Fibroblast of skin of left quadriceps (primary cell): ENCODE measurements at places on chromosomes 4 and X.

- DNase-seq, result no peak
These were observed 361 bp downstream of the QDPR start for GRCh38 chr4:17511509-17511949.

DNA sequence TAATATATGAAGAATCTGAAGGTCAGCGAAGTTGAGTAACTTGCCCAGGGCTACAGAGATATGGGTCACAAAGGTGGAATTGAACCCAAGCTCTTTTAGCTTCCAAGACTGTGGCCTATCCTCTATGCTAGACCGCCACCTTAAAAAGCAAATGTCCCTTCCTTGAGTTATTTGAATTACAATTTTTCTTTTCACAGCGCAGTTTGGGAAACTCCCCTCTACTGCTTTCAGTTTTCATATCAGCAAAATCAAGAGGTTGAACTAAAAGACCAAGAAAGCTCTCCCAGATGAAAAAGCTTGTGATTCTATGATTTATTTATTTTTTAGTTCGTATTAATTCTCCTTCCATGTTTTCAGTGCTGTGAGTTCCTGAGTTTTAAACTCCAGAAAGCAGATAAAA lies 174.5 kb upstream of the C1QTNF7 start:
- DNase-seq, result no peak

- no peak for DNase-seq
These were observed 142.4 kb upstream of the CPXCR1 start for GRCh38 chrX:88604433-88605221.

DNA sequence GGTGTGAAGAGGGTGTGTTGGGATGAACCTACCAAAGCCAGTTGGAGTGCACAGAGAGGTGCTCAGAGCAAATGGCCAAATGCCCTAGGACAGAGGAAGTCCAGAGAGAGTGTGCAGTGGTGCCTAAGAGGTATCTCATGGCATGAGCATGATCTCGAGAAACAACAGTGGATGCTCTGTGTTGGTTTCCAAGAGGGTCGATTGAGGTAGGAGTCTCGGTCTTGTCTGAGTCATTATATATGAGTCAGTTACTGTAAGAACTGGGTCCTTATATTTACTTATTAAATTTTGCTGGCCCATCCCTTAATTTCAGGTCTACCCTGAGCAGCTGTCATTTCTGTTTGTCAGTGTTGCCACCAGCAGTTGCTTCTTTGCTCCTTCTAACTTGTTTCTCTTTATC lies 86.6 kb upstream of the TMEM150C start:
- no peak for DNase-seq

DNA sequence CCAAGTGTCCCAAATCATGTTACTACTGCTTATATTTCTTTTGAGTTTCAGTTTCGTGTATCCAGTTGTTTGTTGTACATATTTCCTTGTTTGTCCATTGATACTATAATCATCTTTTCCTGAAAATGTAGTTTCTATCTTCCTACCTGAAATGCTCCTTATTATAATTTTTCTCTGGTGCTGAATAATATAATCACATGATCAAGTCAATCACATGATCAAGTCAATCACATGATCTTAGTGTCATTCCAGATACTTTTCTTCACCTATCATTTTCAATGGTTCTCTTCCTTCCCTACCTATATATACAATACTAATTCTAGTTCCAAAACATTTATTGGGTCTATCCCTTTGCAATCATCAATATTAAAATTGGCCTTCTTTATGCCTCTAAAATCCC lies 2058.8 kb downstream of the PCDH7 start:
- DNase-seq, result no peak

DNA sequence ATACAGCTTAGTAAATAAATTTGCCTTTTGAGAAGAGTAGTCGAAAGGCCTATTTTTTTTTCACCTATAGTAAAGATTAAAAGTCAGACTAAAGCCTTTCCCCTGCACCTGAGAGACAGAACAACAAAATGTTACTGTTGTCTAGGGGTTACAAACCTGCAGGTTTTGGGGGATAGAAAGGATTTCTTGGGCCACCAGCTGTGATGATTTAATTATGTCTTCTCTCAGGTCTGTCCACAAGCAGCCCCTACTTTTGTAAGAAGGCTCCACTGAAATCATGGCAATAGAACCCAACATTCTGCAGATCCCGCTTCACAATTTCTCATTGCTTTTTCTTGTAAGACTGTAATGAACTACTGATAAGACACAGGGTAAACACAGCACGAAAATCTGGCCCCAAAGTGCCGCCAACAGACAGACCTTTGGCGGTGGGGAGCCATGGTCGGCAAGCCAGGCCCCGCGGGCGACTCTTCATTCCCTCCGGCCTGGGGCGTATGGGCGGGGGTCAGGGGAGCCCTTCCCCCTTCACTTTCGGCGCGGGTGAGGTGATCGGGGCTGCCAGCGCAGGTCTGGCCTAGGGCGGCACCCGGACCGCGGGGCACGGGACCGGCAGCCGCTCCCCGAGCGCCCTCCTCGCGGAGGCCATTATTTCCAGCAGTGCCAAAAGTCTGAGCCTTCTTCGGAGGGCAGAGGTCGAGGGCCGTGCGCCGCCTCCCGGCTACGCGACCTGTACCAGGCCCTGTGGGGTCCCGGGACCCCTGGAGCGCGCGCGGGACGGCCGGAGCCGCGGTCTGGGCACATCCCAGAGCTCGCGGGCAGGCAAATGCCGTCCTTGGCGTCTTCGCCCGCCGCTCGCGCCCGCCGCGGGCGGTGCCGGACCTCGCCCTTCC lies 812 bp upstream of the KDM6A start:
- no peak for DNase-seq
